Activated naive CD8-positive, alpha-beta T cell treated with anti-CD3 and anti-CD28 coated beads, Interleukin-2, amount 50 U/mL, for 16 hours (primary cell): ENCODE measurements at places on chromosomes 6 and 20.
A peak's percentile ranks its signal among the peaks of the same experiment; 100 is the strongest.

GRCh38 chr6:35954333-35954732, 33.4 kb upstream of the SRPK1 start:
- no peak for DNase-seq

GRCh38 chr6:33967265-33967767, 163.5 kb upstream of the MLN start:
- DNase-seq: no peak

DNA sequence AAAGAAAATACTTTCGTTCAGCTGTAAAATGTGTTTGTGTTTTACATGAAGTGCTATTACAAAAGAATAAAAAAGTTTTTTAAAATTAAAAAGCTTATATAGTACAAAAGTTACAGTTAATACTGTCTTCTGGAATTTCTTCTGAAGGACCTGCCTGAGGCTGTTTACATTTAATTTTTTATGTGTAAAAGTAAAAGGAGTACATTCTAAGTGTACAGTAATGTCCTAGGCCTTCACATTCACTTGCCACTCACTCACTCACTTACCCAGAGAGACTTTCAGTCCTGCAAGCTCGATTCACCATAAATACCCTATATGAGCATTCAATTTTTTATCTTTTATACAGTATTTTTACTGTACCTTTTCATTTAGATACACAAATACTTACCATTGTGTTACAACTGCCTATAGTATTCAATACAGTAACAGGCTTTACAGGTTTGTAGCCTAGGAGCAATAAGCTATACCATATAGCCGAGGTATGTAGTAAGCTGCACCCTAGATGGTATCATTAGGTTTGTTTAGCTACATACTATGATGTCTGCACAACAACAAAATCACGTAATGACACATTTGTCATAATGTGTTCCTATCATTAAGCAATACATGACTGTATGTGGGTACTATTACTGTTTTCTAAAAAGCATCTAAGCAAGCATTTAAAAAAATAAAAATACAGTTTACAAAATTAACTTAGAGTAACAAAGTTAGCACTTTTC, 33.0 kb downstream of the RNF146 start:
- DNase-seq: no peak

DNA sequence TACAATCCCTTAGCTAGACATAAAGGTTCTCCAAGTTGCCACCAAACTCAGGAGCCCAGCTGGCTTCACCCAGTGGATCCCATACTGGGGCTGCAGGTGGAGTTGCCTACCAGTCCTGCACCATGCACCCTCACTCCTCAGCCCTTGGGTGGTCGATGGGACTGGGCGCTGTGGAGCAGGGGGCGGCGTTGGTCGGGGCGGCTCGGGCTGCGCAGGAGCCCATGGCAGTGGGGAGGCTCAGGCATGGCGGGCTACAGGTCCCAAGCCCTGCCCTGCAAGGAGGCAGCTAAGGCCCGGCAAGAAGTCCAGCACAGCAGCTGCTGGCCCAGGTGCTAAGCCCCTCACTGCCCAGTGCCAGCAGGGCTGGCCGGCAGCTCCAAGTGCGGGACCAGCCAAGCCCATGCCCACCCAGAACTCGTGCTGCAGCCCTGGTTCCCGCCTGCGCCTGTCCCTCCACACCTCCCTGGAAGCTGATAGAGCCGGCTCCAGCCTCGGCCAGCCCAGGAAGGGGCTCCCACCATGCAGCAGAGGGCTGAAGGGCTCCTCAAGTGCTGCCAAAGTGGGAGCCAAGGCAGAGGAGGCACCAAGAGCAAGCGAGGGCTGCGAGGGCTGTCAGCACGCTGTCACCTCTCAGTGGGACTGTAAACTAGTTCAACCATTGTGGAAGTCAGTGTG, 912.1 kb downstream of the PHF3 start:
- no peak for DNase-seq

DNA sequence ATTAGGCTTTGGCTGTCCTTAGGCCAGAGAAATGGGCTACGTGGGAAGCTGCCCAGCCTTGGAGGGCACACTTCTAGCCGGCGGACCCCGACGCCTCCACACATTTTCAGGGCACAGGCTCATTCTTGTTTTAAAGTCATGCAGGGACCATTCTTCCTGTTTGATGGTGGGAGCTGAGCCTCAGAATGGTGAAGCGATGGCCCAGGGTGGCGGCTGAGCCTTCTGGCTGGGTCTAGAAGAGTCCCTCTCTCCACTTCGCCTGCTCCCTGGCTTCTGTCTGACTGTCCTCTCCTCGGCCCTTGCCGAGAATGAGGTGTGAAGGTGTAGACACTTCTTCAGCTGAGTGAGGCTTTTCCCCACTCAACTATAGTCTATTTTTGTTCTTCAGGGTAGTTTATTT, 114.4 kb downstream of the SULF2 start:
- DNase-seq: no peak

DNA sequence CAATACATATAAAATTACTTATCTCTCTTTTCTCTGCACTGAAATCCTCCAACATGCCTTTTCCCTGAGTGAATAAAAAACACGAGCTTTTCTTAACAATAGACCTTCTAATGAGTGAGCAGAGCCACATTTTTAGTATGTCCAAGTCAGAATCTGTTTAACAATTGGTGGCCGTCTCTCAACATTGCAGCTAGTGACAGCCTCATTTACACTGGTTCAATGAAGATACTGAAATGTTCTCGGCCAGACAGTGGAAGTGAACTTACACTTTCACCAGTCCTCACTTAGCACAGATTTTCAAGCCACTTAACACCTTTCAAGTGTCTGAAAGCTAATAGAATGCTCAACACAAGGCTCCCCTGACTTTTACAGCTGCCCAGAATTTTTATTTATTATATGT, 767.1 kb downstream of the KIF16B start:
- DNase-seq: no peak

GRCh38 chr20:23412026-23412425, 9.3 kb downstream of the NAPB start:
- no peak for DNase-seq

GRCh38 chr6:32529697-32530430, at the start of gene HLA-DRB5:
Gene HLA-DRB5 (minus strand): TSS chr6:32530287. CDS start chr6:32530224, 63 bp downstream.
- no peak for DNase-seq

GRCh38 chr6:42104095-42104803, 38.2 kb downstream of the C6orf132 start:
- peak; percentile 43 for DNase-seq

GRCh38 chr6:133899556-133899955, 10.6 kb downstream of the TCF21 start:
- DNase-seq: no peak

GRCh38 chr6:163311830-163312229, 102.7 kb upstream of the QKI start:
- DNase-seq: no peak

DNA sequence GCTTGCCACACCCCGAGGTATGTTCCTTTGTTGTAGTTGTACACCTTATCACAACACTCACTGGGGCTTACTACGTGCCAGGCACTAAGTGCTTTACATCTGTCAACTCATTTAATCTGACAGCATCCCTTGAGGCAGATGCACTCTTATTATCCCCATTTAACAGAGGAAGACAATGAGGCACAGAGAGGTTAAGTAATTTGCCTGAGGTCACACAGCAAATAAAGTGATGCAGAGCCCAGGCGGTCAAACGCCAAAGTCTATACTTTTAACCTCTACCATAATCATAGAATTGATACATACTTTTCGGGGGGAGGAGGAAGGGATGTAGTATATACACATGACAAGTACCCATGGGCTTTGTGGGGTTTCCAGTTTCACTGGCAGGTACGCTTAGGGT, 37.7 kb downstream of the MDFI start:
- no peak for DNase-seq

DNA sequence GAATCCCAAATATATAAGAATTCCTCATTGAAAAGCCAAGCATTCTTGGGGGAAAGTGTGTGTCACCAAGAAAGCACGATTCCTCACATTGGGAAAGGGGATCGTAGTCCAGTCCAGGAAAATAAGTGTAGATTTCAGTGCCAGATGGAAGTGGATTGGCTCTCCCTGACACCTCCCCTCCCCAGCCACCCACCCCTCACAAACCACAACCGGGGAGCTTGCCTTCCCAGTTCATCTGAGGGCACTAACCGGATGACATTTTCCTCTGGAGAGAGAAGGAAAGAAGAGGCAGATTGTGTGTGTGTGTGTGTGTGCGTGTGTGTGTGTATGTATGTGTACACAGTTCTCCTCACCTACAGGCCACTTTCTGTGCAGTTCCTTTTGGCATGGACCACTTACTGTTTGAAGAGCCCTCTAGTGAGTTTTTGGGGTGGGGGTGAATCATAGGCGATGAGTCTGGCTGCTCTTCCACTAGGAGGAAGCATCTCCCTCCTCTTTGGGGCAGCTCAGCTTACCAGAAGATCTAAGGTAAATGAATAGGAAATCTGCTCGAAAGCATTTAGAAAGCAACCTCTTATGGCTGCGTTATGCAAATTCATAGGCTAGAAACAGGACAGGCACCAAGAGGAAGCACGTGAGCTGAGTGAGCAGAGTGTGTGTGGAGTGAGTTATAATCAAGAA, 20.8 kb downstream of the DAAM2 start:
- DNase-seq: no peak

- no peak for DNase-seq
These were observed 1.8 kb downstream of the HLA-DQB2 start for GRCh38 chr6:32761548-32761947.

GRCh38 chr20:21133404-21133803, 7.5 kb downstream of the KIZ start:
- no peak for DNase-seq

- no peak for DNase-seq
These were observed 897.0 kb upstream of the SLC35B3 start for GRCh38 chr6:9332241-9332780.

- no peak for DNase-seq
These were observed 63.9 kb downstream of the FAM120B start for GRCh38 chr6:170370416-170370815.

GRCh38 chr20:8647961-8648441, 420.9 kb upstream of the PLCB4 start:
- no peak for DNase-seq

- DNase-seq: no peak
These were observed 129.8 kb downstream of the FOXO3 start for GRCh38 chr6:108690326-108691049.

DNA sequence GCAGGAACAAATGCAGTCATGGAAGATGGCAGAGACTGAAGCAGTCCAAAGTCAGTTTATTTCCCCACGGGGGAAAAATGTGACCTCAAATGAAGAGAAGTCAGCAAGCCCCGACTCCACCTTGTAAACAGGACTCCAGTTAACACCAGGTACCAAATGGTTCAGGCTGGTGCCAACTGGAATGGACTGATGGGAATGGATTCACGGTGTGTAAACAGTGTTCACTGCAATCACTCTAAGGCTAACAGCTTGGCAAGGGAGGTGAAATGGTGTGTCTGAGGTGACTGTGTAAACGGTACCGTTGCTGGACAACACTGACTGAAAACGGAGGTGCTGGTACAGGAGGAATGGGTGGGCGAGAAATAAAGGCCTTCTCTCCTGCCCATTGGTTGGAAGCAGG, 12.0 kb downstream of the PLAGL2 start:
- DNase-seq: no peak

GRCh38 chr20:46028772-46029371, at the start of gene SLC12A5:
Gene SLC12A5 (plus strand): TSS chr20:46029215. CDS start chr20:46029345, 130 bp downstream.
- no peak for DNase-seq

DNA sequence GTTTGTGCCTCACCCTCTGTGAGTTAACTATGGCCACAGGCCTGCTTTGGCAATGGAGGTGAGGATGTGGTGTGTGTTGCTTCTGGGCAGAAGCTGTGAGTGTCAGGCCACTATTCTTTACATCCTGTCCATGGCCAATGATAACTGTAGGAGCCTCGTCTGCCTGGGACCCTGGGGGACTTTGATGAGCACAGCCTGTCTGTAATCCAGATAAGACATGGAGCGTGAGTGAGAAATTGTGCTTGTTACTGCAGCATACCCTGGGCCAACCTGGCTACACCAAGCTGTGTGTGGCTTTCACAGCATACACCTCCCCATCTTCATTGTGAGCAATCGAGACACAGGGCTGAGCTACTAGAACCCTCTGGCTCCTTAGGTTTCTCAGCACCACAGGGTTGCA, 150.4 kb downstream of the MYLK4 start:
- DNase-seq: no peak

GRCh38 chr20:8244637-8245036, 112.6 kb downstream of the PLCB1 start:
- no peak for DNase-seq

DNA sequence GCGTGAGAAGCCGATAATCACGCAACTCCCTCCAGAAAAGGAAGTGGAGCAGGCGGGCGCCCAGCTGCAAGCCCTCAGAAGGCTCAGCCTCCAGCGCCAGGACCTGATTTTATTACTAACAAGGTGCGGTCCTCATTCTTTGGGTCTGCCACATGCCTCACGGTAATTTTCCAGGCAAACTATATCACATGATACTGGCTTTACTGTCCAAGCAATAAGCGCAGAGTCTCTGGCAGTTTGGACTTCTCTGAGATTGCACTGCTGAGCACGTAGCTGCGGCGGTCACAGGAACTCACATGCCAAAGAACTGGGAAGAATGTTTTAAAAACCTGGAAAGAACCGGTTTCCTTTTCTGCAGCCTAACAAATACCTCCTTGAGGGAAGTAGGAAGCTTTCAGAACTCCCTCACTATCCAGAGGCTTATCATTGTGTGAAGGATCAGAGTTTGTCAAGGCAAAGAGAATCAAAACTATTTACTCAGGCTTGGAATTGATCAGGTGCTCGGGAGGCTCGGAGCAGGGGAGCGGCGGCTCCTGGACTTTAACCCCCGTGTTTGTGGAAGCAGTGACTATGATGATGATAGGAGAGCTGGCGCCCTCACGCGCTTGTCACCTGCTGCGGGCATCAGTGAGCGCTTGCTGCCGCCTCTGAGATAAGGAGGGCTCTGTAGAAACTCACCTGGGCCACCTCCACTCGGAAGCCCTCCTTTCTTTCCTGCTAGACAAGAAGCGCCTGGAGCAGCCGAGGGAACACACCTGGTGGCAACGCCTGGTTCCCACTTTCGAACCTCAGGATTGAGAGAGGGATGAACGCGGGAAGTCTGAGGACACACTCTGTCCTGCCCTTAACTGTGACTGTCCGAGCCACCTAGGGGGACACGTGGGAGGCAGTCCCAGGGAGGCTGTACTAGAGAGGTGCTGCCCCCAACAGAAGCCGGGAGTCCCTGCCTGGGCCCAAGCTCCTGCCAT, 27.2 kb upstream of the SYNJ2 start:
- no peak for DNase-seq

GRCh38 chr6:20463396-20463795, 61.7 kb downstream of the E2F3 start:
- DNase-seq: no peak

- no peak for DNase-seq
These were observed 4.1 kb upstream of the DLL1 start for GRCh38 chr6:170294813-170295509.

- no peak for DNase-seq
These were observed 235.0 kb upstream of the PRDM1 start for GRCh38 chr6:105851113-105851580.

GRCh38 chr6:109790131-109790530, 99.0 kb downstream of the FIG4 start:
- DNase-seq: no peak

DNA sequence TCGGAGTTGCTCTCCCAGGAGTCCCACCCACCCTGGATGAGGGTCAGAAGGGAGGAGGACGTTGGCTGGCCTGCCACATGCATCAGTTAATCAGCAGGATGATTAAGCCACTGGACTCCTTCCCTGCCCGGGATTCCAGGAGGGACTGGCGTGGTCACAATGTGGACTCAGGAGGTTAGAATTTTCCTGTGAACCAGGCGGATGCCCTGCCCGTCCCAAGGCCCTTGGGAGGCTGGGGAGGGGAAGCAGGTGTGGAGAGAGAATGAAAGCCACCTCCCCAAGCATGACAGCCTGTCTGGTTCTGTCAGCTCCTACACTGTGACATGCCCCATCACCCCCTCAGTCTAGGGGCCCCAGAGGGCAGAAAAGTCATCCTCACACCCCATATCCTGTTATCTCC, 11.6 kb upstream of the ITPR3 start:
- no peak for DNase-seq

GRCh38 chr6:157240960-157241311, 82.4 kb downstream of the TMEM242 start:
- no peak for DNase-seq
